ENCODE measurements at places on chromosomes 4 and X.
A peak's percentile ranks its signal among the peaks of the same experiment; 100 is the strongest.

DNA sequence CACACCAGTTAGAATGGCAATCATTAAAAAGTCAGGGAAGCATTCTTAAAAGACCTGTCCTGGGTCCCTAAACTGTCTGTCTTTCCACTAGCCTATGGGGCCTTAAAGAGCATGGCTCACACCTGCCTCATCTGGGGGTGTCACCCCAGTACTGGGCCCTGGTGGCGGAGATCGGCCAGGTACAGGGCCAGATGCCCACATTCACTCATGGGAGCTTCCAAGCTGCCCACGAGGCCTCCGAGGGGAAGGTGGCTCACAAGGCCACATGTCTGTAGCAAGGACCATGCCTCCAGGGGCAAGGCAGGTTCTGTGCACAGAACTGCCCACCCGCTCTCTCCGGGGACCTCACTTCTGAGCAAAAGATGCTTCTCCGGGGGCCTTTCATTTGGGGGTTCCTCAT, 55.5 kb upstream of the AFAP1 start:
- DNase-seq, result no peak

- no peak for DNase-seq
These were observed 73.6 kb downstream of the C4orf46 start for GRCh38 chr4:158597879-158598596.

DNA sequence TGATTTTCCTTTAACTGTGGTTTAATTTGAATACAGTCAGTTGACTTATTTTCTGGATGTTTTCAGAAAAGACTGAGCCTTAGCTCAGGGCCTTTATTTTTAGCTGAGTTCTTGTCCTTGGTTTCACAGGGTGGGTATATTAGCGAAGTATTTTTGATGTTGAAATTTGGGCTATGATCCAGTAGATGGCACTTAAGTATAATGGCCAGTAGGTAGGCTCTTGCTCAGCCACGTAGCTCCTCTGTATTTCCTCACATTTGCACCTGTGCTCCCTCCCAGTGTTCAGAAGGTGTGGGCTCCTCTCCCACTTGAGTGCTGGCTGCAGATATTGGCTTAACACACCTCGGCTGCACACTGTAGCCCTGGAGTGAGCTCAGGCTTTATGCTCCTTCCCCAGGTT, 549.9 kb upstream of the AMOT start:
- no peak for DNase-seq

DNA sequence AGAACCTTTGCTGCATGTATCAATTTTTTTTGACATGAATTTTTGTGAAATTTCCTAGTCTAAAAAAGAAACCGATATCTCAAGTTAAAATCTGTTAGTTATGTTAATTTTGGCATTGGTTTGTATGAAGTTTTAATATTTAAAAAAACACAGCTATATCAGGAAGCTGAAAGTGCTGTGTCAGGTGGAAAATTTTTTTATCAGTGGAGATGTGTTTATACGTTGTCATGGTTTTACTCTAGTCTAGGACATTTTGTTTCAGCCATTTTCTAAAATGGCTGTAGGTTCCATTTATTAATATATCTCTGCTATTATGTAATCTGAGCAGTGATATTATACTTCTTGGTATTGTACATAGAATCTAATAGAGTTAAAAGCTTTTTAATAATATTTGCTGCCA, 34.2 kb downstream of the OCRL start:
- DNase-seq, result no peak

DNA sequence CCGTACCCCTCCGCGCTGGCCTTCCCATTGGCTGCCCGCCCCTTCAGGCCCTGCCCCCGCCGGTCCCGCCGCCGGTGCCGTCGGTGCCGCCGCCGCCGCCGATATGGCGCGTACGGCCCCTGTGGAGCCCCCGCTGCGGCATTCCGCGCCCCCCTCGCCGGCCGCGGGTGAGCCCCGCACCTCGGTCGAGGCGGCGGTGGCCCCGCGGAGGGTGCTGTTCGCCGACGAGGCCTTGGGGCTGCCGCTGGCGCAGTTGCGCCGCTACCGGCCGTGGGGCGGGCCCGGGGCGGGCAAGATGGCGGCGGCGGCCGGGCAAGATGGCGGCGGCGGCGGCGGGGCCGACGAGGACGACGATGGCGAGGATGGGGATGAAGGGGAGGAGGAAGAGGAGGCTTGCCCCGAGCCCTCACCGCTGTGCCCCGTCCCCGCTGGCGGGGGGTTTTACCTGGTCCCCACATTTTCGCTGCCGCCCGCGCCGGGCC, at the start of gene PPP1R3F:
Gene PPP1R3F (plus strand): TSS at position 27 of the 482 bp plus-strand sequence. CDS start 77 bp downstream, at position 104.
- DNase-seq, result no peak

- no peak for DNase-seq
These were observed 145.4 kb downstream of the FNIP2 start for GRCh38 chr4:158914218-158914617.

- no peak for DNase-seq
These were observed 11.0 kb downstream of the TKTL2 start for GRCh38 chr4:163462556-163462955.

DNA sequence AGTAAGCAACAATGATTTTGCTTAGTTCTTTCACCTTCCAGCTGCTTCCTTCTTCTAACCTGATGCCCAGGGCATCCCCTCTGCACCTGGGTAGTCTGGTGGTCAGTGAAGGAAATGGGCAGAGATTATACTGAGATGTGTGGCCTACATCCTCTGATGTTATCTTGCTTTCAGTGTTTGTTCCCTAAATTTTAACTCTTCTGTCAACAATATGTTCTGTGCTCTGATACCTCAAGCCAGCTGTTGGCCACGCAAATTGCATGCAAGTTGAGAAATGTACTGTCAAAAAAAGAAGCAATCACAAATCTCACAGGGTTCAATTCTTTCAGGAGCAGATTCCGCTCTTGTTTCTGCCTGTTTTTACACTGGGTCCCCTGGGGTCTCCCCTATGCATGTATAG, 73.8 kb downstream of the FBXW7 start:
- no peak for DNase-seq

DNA sequence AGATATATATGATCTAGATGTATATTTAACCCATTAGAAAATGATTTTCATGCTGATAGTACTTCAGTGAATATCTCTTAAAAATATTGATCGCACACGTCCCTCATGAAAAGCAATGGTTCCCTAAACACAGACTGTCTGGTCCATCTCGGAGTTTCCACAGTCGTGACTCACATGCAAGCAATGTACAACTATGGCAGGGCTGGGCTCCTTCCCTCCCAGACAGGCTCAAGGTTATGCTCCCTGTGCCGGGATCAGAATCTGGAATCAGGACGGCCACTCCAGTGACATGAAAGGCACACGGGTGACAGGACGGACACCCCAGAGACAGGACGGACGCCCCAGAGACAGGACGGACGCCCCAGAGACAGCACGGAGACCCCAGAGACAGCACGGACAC, 40.2 kb upstream of the PPP2R3B start:
- DNase-seq, result no peak

GRCh38 chr4:3358656-3359055, 65.8 kb downstream of the RGS12 start:
- no peak for DNase-seq

DNA sequence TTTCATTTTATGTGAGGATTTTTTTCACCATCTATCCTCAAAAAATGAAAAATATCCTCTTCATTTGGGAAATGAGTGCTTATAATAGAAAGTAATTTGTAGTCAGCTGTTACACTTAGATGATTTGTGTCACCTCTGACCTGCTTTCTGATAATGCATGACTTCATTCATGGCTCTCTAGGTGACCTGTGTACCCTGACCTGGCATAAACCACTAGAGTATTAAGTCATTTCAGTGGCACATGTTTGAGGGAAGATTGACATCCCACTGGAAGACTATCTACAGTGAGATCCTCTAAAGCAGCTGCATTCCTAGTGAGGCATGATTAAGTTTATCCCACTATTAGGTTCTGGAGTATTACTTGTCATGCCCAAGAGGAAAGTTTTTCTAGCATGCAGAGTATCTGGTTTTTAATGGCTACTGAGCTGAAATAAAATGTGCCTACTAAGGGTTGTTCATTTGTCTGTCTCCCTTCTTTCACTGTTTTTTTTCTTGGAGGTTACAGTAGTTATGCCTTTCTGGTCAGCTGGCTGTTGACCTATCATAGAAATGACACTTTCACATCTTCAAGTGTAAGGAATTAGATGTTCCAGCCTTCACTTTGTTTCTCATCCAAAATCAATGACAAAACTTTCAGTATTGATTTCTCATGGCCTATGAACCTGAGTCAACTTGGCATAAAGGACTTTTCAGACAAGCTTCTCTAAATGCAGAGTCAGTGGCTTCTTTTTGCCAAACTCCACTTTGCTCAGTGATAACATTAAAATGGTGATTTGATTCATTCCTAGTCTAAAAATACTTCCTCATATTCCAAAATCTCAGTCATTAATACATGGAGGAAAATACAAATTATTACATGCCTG, 33.1 kb downstream of the TET2 start:
- DNase-seq, result no peak

GRCh38 chr4:75886104-75886503, 16.1 kb downstream of the PPEF2 start:
- DNase-seq, result no peak

- DNase-seq, result no peak
These were observed 36.7 kb downstream of the UBQLN2 start for GRCh38 chrX:56600141-56600540.

- DNase-seq, result no peak
These were observed 36.6 kb downstream of the GRSF1 start for GRCh38 chr4:70802928-70803580.

- no peak for DNase-seq
These were observed 1760.2 kb upstream of the TENM3 start for GRCh38 chr4:180483036-180483435.

DNA sequence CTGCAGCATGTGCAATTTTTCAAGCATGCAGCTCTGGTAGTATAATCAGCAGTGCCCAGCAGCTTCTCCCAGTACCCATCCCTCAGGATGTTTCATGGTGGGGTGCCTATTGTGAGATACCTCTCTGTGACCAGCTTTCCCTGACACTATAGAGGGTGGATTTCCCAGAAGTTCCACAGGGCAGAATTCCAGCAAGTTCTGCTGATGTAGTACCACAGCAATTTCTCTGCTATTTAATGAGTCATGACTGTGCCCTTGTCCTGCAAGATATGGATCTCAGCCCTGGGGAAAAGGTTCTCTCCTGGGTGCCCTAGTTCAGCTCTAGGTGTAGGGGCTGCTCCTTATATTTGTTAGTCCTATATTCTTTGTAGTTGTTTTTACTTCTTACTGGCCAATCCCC, 174.8 kb downstream of the ENOX2 start:
- no peak for DNase-seq

DNA sequence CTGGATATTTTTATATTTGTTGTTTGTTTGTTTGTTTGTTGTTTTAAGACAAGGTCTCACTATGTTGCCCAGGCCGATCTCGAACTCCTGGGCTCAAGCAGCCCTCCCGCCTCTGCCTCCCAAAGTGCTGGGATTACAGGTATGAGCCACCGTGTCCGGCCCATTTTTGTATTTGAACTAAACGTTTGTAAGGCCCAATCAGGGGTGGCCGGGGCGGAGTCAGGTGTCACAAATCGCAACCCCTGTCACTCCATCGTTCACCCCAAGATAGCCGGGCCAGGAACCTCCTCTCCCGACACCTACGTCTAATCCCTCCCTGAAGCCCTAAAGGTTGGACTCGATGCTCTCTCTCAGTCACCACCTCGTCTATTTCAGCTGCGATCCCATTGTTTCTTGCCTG, 722 bp upstream of the EFHC2 start:
- DNase-seq, result peak; percentile 10

DNA sequence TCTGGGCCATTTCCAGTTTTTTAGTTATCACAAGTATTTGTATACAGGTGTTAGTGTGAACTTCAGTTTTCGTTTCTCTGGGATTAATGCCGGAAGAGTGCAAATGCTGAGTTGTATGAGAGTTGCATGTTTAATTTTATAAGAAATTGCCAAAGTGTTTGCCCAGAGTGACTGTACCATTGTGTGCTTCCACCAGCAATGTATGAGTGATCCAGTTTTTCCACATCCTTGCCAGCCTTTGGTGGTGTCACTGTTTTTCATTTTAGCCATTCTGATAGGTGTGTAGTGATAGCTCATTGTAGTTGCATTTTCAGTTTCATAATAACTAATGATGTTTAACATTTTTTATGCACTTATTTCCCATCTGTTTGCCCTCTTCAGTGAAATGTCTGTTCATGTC, 18.4 kb downstream of the PLS3 start:
- DNase-seq, result no peak

DNA sequence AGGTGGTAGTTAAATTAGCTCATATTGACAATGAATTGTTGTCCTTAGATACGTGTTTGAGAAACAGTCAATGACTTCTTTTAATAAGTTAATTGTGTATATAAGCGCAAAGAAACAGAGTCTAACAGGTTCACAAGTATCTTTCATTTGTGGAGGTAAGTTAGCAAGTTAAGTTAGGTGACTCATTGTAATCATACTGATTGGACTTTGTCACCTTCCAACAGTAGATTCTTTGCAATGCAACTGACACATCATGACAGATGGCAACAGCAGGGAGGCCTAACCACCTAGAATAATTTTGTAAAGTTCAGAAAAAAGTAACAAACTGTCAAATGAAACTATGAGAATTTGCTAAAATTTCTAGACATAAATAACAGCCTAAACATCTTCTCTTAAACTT, 207.6 kb upstream of the PITX2 start:
- no peak for DNase-seq

DNA sequence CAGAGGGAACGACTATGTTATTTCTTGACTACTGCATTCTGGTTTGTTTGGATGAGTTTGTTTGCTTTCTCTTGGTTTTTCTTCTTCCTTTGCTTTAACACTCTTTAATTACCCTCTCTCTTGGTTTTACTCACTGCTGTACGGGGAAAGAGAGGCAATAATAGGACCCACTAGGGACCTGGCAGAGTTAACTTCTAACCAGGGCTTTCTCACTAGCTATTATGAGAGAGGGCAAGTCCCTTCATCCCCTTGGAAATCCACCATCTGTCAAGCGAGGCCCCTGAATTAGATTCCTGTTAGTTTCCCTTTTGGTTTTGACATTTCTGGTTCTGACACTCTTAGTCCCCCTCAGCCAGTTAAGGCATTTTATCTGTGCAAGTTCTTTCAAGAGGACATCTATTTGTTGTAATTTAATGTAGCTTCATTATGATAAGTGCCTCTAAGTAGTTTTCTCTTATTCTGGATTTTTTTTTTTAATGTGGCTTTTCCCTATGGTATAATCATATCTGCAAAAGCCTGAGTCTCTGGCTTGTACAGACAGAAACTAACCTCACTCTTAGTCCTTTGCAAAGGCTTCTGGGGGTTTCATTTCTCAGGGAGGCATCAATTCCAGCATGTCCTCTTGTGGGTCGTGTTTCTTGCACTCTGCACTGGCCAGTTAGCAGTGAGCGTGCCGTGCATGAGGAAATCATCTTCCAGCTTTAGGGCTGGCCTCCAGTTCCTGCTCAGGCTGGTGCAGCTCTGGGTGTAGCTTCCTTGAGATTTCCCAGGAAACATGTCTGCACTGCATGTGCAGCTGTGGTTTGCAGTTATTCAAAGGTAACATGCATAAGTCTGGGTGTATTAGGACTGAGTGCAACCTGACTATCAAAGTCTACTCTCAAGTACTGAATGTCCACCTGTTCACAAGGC, 221.3 kb downstream of the STIM2 start:
- no peak for DNase-seq

- no peak for DNase-seq
These were observed 26.0 kb downstream of the AMTN start for GRCh38 chr4:70544279-70544868.

GRCh38 chr4:102780476-102781144, 19.8 kb upstream of the MANBA start:
- no peak for DNase-seq

All from activated CD8-positive, alpha-beta memory T cell treated with anti-CD3 and anti-CD28 coated beads for 48 hours (primary cell).